Endothelial cell (in vitro differentiated cells): ENCODE measurements at places on chromosomes 11 and 22.

- peak; percentile 93 for DNase-seq
Observed at GRCh38 chr11:2531277-2531986, 86.6 kb downstream of the KCNQ1 start.

DNA sequence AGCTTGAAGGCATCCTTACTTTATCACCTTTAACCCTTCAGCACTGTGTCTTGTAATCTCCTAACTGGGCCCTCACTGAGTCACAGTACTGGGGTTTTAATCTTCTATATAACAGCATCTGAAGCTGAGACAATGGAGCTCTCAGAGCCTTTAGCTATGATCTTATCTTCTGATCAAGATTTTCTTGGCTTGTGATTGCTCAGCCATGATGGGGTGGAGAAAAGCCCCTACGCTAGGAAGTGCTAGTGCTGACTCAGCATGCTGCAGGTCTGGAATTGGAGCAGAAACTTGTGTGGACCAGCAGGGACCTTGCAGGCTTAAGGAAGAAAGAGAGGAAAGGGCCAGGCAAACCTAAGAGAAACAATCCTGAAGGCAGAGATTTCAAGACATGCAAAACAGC is 71.7 kb upstream of the EED start:
- no peak for DNase-seq

GRCh38 chr11:2296913-2297622 is 4.7 kb downstream of the C11orf21 start:
- DNase-seq: peak; percentile 2

- DNase-seq: no peak
Observed at GRCh38 chr11:93526641-93527583, 16.3 kb downstream of the SMCO4 start.
